Stimulated activated CD4-positive, alpha-beta T cell treated with anti-CD3 and anti-CD28 coated beads, Interleukin-1b, Interleukin-23, amount 100 ng/mL, for 1 hour (primary cell): ENCODE measurements at places on chromosomes 11 and 22.

GRCh38 chr22:47594836-47595521 lies 832.5 kb downstream of the TBC1D22A start:
- DNase-seq, result no peak

- DNase-seq, result no peak
These were observed 4.5 kb downstream of the OR10G7 start for GRCh38 chr11:124036666-124037065.

GRCh38 chr11:107951155-107951554 lies 22.9 kb downstream of the RAB39A start:
- no peak for DNase-seq

DNA sequence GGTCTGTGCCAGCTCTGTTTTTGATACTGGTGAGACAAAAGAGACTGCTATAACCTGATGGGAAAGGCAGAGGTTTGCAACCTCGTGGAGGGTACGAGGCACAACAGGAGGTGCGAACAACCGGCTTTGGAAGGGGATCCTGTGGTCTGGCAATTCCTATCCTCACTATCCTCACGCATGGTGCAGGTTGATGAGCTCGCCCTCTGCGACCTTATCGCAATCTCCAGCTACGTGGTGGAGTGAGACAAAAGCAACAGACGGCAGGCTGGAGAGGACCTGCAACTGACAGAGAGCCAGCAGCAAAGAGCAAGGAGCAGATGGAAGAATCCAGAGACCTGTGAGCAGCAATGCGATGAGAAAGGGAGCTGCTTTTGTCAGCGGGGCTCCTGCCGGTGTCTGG lies 47.3 kb upstream of the TSKU start:
- no peak for DNase-seq
